WTC11 (cell line): ENCODE measurements at places on chromosomes 7 and 10. TPM values are rescaled to one million over a fixed set of nuclear protein-coding genes. Genes with fewer than 3 reads are reported as not detected.

Gene PPP1R17
- total RNA-seq, result 1.5 to 2.6 TPM (median 1.6 TPM) in 3 replicates

DNA sequence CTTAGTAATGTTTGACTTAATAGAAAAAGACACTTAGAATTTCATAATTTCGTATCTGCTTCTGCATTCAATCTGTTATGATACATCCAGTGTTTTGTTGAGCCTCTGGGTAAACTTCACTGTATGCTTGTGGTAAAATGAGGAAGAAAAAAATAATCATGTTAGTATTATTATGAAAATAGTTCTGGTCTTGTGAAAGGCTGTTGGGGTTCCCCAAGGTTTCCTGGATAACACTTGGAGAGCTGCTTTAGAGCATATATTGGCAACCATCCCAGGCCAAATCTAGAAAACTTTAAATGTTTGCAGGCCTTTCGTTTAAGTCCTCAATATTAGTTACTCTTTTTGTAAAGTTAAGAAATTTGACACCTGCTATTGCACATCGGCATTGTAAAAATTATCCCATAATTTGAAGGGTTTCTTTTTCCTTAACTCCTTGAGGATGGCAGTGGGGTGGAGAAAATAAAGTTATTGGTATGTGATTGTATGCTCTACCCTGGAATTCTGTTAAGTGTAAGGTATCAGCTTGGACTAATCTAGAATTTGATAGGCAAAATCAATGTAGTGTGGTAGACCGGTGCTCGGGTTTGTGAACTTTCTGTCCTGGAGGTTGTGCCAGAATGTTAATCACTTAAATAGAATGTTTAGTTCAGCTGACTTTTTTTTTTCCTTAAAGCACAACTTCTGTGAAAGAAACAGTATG is 54.5 kb downstream of the WAC start:
- peaks cover 49% of the 10 kb centered on the region for H3K36me3 ChIP-seq
- no peak overlapping the region for H3K27ac ChIP-seq
- H3K4me1 ChIP-seq, result peaks cover 48% of the 10 kb centered on the region
- no peak for DNase-seq
- H3K4me3 ChIP-seq, result no peak overlapping the region
- H3K27me3 ChIP-seq, result no peaks in the 10 kb centered on the region

DNA sequence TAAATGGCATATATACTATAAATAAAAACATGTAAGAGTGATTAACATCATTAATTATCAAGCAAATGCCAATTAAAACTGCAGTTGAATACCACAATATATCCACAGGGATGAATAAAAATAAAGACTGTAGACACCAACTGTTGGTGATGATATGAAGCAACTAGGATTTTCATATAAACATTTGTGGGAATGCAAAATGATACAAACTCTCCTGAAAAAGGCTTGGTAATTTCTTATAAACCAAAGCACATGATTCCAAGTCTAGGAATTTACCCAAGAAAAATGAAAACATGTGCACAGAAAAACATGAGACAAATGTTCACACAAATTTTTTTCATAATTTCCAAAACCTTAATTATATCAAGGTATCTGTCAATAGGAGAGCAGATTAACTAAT is 448.1 kb downstream of the ETV1 start:
- no peaks in the 10 kb centered on the region for H3K27me3 ChIP-seq
- H3K36me3 ChIP-seq, result no peaks in the 10 kb centered on the region
- peaks cover 14% of the 10 kb centered on the region for H3K4me1 ChIP-seq
- no peak overlapping the region for H3K27ac ChIP-seq

- H3K4me1 ChIP-seq, result peaks cover 32% of the 10 kb centered on the region
- DNase-seq, result no peak
- no peaks in the 10 kb centered on the region for H3K36me3 ChIP-seq
- peak overlapping the region; percentile 97 for H3K4me3 ChIP-seq
- H3K27me3 ChIP-seq, result no peaks in the 10 kb centered on the region
These were observed 697 bp upstream of the SNX13 start for GRCh38 chr7:17940951-17941431.

- DNase-seq, result no peak
- H3K27me3 ChIP-seq, result no peaks in the 10 kb centered on the region
- H3K36me3 ChIP-seq, result no peaks in the 10 kb centered on the region
- H3K4me1 ChIP-seq, result no peaks in the 10 kb centered on the region
- H3K4me3 ChIP-seq, result no peak overlapping the region
- H3K27ac ChIP-seq, result no peak overlapping the region
These were observed 37.8 kb downstream of the TARP start for GRCh38 chr7:38235606-38236005.

DNA sequence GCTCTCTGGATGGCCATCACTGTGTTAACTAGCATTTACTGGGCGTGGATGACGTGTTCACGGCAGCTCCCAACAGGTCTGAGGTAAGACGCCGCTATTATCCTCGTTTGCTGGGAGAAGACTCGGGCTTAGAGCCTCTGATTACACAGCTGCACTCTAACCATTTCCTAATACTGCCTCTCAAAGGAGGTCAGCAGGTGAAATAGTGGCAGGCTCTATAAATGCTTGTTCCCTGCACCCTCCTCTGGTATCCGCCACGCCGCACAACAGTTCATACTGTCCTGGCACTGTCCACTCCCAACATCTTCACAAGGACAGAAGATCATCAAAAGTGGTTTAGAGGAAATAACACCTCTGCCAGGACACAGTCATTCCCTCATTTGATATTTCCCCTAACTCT is 28.3 kb downstream of the HIPK2 start:
- H3K4me1 ChIP-seq, result peaks cover 21% of the 10 kb centered on the region
- H3K36me3 ChIP-seq, result no peaks in the 10 kb centered on the region
- H3K4me3 ChIP-seq, result no peak overlapping the region
- H3K27me3 ChIP-seq, result no peaks in the 10 kb centered on the region

- no peak overlapping the region for H3K4me3 ChIP-seq
- 0 out of 2 replicates have a peak, but pooled peaks cover 4% of the 10 kb centered on the region for H3K36me3 ChIP-seq
- DNase-seq, result peak; percentile 50
These were observed 27.7 kb downstream of the CPXM2 start for GRCh38 chr10:123863721-123864482.

GRCh38 chr10:77867124-77867719 is 59.3 kb downstream of the DLG5 start:
- H3K4me3 ChIP-seq, result no peak overlapping the region
- no peak for DNase-seq
- no peak overlapping the region for H3K27ac ChIP-seq
